ENCODE measurements at places on chromosomes 1 and 21.

GRCh38 chr1:186474208-186474607 lies 13.3 kb upstream of the PDC start:
- DNase-seq: no peak

DNA sequence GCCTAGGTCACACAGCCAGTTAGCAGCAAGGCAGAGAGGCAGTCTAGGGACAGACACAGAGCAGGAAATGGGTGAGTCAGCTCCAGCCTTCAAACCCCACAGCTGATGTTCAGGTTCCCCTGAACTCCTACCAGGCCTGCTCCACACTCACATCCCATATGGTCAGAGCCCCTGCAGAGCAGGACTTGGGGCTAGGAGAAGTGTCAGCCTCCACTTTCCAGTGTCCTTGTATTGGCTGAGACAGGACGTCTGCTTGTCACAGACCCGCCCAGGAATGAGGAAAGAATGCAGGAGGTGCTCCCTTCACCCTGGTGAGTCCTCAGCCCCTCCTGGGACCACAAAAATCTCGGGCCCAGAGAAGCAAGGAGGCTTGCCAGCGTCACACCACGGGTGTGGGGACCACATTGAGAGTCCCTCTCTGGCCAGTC lies 92.5 kb downstream of the LACTBL1 start:
- DNase-seq: no peak

DNA sequence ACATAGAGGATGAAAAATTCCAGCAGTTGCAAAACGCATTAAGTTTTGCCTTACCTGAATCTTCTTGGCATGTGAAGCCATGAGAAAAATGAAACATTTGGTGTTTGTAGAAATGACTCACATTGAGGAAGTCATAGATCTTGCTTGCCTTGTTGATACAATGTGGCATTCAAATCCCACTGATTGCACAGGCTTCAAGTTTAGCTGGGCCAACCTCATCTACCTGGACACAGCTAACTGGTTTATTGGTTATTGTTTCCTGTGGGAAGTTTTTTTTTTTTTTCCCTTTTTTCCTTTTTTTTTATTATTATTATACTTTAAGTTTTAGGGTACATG lies 168.9 kb upstream of the C21orf91 start:
- no peak for DNase-seq

DNA sequence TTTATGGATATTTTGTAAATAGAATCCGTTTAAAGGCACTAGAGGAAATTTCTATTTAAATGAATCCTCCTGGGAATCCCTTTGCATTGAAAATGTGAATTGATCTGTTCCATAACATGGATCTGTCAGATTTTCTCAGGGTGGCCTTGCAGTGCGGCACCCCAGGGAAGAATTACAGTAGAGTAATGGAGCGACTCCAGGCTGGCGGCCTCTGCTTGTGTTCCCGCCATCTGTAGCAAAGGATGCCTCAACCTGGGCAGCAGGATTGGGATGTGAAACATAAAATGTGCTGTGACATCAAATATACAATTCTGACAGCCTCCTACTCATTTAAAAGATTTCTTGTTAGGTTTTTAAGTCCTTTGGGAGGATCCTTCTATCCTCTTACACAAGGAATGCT lies 115.9 kb downstream of the RHOU start:
- no peak for DNase-seq

- DNase-seq: no peak
Measured at GRCh38 chr1:211910113-211910884, 79.7 kb upstream of the LPGAT1 start.

GRCh38 chr1:38330799-38331198 lies 284.2 kb upstream of the POU3F1 start:
- no peak for DNase-seq

Measured in stimulated activated CD4-positive, alpha-beta T cell treated with anti-CD3 and anti-CD28 coated beads, Interleukin-1b, Interleukin-23, amount 100 ng/mL, for 1 hour (primary cell).